ENCODE measurements at places on chromosomes 12 and 14.

DNA sequence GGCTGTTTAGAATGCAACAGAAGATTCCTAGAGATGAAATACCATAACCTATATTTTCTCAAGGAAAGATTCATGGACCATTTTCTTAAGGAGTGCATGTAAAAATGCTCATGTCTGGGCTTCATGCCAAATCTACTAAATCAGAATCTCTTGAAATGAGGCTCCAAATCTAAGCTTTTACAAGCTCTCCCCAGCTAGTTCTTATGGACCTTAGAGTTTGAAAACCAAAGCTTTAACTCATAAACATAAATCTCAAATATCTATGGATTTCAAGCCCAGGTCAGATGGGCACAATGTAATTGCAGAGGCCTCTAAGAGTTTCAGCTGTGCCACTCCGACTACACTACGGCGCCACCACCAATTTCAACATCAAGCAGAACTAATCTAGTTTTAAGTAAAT is 117.3 kb upstream of the CAND1 start:
- DNase-seq = no peak

DNA sequence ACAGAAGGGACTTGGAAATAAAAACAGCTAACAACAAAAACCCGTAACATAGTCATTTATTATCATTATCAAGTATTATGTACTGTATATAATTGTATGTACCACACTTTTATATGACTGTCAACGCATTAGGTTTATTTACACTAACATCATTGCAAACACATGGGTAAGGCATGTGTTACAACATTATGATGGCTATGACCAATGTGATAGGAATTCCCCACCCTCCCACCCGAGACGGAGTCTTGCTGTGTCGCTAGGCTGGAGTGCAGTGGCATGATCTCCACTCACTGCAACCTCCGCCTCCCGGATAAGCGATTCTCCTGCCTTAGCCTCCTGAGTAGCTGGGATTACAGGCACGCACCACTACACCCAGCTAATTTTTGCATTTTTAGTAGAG is 82.6 kb downstream of the ERC1 start:
- DNase-seq = no peak

GRCh38 chr12:40444174-40444573 is 219.4 kb downstream of the LRRK2 start:
- no peak for DNase-seq

DNA sequence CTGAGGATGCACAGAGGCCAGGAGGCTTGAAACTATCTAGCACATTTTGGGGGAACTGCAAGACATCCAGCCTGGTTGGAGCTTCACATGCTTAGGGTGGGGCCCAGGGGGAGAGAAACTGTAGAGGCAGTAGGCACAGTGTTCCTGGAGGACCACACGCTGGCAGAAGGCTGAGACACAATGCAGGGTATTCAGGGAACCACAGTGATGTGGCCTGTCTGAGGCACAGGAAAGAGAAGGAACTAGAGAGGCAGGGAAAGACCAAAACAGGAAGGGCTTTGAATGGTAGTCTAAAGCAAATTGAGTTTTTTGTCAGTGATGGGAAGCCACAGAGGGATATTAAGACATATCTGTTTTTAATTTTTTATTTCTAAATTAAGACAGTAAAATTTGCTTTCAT is 100.2 kb upstream of the PRICKLE1 start:
- no peak for DNase-seq

- DNase-seq = no peak
Measured at GRCh38 chr12:98895086-98895651, 250.1 kb downstream of the APAF1 start.

- no peak for DNase-seq
Measured at GRCh38 chr14:52355016-52355431, 40.9 kb downstream of the PTGER2 start.

DNA sequence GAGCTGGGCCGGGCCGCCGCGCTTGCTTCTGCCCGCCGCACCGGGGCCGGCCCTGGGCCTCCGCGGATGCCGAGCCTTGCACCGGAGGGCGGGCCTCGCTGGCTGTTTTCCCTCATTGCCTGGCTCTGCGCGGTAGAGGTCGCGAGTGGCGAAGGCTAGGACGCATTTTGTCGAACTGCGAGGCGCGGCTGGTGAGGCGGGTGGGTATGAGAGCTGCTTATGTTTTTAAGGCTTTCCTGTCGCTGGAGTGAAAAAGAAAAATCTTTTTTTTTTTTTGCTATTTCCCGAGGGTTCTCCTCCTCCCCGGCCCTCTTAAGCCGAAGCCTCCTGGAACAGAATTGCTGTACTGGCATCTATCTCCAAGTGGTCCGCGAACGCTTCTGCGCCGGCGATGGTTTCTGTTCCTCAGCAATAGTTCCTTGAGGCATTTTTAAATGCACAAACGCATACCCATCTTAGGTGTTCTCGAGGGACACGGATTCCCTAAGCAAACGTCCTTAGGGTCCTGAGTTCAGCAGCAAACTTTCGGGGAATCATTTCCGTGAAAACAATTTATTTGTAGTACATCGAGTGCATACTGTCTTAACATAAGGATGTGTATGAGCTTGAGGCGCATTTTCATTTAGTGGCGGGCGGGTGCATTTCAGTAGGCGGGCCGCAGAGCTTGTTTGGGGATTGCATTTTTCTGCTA is 631 bp downstream of the RESF1 start:
- DNase-seq = no peak

- no peak for DNase-seq
Measured at GRCh38 chr14:72709916-72710611, 183.8 kb downstream of the DPF3 start.

DNA sequence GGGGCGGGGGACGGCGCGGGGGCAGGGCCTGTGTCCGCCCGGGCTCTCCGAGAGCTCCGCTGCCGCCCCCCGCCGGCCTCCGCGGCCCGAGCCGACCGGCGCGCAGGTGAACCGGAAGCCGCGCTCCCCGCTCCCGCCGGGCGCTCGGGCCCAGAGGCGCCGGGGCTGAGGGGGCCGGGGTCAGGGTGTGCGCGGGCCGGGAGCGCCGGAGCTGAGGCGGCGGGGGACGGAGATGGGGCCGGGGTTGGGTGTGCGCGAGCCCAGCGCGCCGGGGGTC is 431 bp downstream of the HIP1R start:
- peak; percentile 65 for DNase-seq

Measured in frontal cortex (tissue), 4 donors.